ENCODE measurements at places on chromosomes 4 and X.

GRCh38 chr4:27913738-27914137 lies 1053.1 kb downstream of the STIM2 start:
- DNase-seq, result no peak

- DNase-seq, result no peak
These were observed 14.1 kb upstream of the PPARGC1A start for GRCh38 chr4:23903859-23904438.

DNA sequence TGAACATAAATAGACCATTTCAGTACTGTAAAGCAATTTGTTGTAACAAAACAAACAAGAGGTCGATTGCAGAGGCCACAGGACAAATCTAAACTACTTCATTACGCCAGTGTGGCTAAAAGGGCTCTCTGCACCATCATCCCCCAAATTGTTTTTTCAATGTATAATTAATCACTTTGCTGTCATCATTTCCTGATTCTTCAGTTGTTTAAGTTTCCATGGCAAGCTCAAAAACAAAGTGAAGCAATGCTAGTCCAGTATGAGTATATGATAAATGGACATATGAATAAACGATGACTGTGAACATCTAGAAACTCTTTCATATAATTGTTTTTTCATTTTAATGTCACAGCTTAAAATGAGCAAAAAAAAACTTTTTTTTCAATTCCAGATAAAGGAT lies 235.4 kb upstream of the FGF13 start:
- DNase-seq, result no peak

DNA sequence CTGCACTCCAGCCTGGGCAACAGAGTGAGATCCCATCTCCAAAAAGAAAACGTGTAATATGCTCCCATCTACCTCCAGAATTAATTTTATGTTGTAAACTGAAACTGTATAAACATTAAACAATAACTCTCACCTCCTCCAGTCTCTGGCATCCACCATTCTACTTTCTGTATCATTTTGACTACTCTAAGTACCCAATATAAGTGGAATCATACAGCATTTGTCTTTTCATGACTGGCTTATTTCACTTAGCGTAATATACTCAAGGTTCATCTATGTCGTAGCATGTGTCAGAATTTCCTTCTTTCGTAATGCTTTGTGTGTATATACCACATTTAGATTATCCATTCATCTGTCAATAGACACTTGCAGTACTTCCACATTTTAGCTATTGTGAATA lies 20.6 kb downstream of the F8 start:
- DNase-seq, result no peak

DNA sequence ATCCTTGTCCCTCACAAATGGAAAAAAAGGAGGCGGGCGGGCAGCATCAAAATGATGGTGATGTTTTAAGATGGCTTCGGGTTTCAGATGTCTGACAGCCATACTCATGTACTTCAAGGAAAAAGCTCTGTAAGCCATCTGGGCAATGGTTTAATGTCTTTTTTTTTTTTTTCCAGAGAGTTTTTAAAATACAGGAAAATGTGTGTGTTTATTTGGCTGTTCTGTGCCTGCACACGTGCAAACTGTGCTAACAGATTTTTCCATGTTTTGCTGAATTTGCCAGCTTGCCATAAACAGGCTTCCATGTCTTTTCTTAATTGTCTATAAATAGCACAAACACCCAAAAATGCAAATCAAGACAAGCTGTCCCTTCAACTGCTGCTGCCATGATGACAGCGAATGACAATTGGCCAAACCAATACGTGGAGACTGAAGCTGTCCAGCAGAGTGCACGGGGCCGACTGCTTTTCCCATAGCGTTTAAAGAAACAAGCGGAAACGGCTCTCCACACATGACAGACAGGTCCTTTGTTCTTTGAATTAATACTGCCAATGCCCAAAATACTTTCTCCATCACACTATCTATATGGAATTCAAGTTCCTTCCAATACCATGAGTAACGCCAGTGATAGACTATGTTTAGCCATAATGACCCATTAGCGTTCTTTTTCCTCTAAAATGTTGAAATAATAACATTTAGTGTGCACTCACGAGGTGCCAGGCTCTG lies 35.7 kb downstream of the AFAP1 start:
- DNase-seq, result no peak
